Stimulated activated CD8-positive, alpha-beta memory T cell treated with anti-CD3 and anti-CD28 coated beads, Interleukin-4, amount 100 ng/mL, for 4 hours (primary cell): ENCODE measurements at places on chromosomes 11 and 22.

DNA sequence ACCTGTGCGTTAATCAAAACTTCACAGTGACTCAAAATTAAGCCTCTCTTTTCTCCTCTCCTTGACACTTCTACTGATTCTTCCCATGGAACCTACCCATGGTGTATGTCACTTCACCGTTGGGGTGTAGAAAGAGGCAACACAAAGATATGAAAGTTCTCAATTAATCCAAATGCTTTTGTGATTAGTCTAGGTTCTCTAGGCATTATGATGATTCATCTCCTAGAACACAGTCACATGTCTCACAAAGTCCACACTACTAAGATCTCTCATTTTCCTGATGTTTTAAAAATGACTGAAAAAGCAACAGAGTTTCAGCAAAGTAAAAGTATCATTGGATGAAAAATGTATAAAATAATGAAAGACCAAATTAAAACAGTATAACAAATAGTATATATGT lies 13.7 kb upstream of the SCGB2A2 start:
- DNase-seq = no peak

- no peak for DNase-seq
Observed at GRCh38 chr22:49371325-49372110, 456.2 kb downstream of the BRD1 start.

GRCh38 chr11:115385226-115385625 lies 119.0 kb downstream of the CADM1 start:
- no peak for DNase-seq

DNA sequence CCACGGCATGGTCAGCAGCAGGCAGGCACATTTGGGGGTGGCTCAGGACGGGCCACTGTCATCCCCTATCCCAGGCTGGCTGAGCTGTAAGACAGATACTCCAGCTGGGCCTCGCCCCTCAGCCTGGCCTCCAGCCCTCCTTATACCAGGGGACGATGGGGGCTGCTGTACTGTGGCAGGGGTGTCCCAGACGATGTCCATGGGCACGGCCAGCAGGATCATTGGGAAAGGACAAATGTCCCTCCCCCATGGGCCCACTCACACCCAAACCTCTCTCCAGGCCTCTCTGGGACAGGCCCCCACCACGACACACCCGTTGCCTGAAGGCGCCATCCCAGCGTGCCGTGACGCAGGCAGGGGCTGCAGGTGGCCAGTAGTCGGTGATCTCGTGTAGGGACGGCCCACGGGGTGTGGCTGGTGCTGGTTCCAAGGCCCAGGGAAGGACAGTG lies 1.5 kb upstream of the IL17REL start:
- no peak for DNase-seq

- no peak for DNase-seq
Observed at GRCh38 chr11:11440144-11440543, 87.1 kb upstream of the CSNK2A3 start.
